ENCODE measurements at places on chromosomes 2 and 18.

- DNase-seq, result no peak
Measured at GRCh38 chr2:195706161-195706900, 49.3 kb downstream of the SLC39A10 start.

- no peak for DNase-seq
Measured at GRCh38 chr2:1586251-1586922, 157.9 kb downstream of the PXDN start.

DNA sequence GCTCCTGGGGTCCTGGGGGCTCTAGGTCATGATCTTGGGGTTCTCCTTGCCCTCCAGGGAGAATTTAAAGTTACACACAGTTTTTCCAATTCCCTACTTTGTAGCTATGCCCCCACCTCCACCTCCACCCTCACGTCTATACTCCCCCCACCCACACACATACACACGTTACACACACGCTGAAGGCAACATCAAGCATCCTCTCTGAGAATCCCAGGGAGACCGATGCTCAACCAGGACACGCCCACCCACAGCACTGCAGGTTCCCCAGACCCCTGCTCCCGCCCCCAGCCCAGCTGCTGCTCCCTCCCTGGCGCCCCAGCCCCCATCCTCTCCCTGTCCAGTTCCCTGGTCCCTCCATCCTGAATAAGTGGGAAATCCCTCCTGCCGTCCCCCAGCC, 6.4 kb upstream of the TNS1 start:
- no peak for DNase-seq

GRCh38 chr18:45103319-45104048, 422.8 kb downstream of the SETBP1 start:
- no peak for DNase-seq

DNA sequence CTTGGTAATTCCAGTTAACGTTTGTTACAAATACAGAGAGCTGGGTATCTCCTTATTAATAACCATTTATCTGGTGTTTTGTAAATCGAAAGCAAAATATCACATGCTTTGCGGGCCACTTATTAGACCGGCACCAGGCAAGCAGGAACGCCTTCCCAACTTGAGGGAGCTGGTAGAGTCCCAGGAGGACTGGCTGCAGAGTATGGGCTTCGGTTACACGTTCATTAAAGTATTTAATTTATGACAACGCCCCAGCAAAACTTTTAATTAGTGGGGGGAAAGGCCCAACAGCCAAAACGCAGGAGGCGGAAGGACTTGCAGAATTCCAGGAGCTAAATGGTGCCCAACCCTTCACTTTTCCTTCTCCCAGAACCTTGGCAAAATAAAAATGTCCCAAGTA, 3.7 kb downstream of the SMAD7 start:
- DNase-seq, result peak; percentile 46

- DNase-seq, result peak; percentile 72
Measured at GRCh38 chr2:217918308-217919024, 84.3 kb downstream of the TNS1 start.

DNA sequence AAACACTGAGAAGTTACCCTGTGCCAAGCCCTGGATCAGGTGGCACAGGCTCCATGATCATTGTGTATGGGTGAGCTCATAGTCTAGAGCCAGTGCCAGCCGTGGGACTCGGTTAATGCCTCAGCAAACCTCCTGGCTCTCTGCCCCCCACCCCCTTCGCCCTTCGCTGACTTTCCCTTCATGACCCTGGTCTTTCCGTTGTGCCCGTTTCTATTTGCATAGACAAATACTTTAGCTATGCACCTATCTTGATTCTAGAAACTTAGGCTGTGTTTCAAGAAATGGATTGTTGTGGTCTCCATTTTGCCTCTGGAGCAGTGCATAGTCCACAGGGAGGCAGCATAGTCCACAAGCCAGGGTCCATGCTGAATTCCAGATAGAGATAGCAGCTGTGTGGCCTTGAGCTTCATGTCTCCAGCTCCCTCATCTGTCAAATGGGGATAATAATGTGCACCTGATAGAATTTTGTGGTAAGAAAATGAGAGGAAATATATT, 44.8 kb upstream of the KDM3A start:
- DNase-seq, result peak; percentile 24

DNA sequence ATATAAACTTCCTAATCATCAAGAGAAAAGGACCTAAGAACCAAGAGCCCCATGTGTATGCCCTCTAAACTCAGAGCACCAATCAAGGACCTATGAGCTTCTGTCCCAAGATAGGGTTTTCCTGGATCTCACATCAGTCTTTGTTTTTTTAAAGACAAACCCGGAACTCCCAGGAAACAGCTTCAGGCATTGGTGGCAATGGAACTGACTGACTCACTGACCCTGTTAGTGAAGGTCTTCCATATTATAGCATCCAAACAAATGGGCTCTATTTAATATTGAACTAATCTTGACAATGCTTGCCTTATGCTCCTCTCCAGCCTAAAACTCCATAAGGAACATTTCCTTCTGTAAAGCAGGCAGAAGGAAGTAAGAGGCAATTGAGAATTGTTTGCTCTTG, 63.5 kb upstream of the RPE start:
- no peak for DNase-seq

GRCh38 chr2:31312898-31313297, 78.9 kb downstream of the EHD3 start:
- DNase-seq, result no peak

DNA sequence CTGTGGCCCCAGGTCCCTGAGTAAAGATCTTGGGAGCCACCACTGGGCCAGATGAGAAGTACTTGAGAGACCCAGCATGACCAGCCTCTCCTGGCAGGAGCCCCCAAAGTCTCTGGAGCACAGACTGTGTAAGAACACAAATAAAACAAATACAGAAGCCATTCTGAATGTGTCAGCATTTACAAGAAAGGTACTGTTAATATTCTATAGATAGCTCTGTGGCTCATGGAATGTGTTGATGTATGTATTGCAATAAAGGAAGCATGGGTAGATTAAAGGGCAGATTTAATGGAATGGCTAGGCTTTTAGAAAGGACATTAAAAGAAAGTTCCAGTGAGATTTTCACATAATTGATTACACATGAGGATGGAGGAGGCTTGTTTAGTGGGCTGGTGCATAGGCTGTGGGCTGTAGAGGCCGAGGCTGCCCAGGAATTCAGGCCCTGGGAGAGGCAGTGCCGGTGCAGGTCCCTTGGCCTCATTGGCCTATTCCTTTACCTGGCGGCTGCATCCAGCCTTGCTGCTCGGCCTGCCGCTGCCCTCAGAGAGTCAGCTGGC, 127.7 kb upstream of the DLX2 start:
- DNase-seq, result no peak

DNA sequence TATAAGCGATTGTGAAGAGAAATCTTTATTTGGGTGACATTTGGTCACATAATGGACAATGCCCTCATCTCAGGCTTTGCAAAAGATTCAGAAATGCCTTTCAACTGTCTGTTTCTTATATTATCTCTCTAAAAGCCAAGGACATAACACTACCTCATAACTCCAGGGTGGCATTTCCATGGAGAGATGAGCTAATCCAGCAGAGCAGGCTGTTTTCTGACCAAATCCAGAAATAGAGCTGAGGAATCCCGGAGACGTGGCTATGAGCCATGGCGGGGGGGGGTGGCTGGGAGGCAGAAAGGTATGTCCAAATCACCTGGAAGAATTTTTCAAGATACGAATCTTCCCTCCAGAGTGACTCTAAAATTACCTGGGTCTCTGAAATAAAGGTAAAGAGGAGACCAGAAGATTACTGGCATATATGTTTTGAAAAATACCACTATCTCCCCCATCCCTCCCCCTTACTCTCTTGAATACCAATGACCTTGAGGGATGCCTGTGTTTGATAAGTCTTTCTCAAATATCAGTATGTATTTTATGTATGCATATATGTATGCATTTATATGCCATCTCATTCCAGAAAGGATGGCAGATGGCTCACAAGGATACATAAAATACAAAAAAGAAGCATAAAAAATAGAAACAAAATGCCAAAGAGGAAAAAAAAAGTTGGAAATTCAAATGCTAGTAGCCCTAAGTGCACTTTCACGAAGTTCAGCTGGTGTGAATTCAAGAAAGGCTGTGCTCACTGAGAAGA, 296.0 kb upstream of the MGAT5 start:
- DNase-seq, result no peak

GRCh38 chr2:75709297-75709696, 1.4 kb downstream of the GCFC2 start:
- DNase-seq, result no peak

DNA sequence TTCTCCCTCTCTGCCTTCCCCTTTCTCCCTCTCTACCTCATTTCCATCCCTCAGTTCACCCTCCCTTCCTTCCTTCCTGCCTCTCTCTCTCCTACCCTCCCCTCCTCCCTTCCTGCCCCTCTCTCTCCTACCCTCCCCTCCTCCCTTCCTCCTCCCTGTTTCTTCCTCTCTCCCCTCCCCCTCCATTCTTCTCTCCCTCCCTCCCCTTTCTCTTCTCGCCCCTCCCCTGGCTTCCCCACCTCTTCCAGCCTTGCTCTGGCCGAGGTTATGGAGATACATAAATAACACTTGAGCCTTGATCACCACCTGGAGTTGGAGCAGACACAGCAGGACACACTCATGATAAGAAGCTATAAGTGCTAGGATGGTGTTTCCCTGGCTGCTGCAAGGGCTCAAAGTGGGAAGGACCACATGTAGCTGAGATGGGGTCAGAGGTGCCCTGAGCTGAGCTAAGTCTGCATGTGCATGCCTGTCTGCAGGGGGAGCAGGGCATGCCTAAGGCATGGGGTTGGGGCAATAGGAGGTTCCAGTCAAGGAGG, 326.1 kb upstream of the HS6ST1 start:
- DNase-seq, result no peak

- peak; percentile 57 for DNase-seq
Measured at GRCh38 chr18:58671632-58672564, 633 bp downstream of the MALT1 start.

DNA sequence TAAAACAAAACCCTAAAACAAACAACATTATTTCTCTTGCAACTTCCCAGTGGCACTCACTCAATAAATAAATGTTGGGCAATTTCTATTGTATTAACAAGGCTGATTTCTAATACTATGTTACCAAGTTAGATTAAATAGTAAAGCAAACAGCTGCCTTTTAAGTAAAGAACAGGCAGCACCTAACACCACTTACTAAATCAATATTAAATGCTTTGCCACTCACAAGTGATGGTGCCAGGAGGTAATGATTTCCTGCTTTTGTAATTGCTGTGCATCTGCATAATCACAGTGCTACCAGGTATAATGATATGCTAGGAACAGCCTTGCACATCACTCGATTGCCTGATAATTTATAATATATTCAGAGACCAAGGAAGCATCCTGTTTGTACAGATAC, 276.5 kb downstream of the NBAS start:
- DNase-seq, result no peak

GRCh38 chr2:235990344-235990743, 177.8 kb downstream of the GBX2 start:
- DNase-seq, result peak; percentile 87

GRCh38 chr18:62885804-62886203, 170.5 kb downstream of the PHLPP1 start:
- no peak for DNase-seq

DNA sequence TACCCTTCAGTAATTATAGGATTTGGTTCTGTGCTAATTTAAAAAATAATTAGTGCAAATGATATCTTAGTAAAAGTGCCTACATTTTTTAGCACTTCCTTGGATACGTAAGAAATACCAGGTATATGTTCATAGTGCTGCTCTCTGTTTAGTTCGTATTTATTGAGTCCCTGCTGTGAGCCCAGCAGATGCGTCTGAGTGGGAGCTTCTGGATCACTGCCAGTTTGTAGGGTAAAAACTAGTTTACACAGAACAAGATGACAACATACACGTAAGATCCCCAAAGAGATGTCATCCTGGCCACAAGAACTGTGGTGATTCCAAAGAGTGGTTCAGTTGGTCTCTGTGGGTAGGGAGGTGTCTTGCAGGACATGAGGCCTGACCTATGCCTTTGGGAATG, 103.2 kb downstream of the CTIF start:
- no peak for DNase-seq

DNA sequence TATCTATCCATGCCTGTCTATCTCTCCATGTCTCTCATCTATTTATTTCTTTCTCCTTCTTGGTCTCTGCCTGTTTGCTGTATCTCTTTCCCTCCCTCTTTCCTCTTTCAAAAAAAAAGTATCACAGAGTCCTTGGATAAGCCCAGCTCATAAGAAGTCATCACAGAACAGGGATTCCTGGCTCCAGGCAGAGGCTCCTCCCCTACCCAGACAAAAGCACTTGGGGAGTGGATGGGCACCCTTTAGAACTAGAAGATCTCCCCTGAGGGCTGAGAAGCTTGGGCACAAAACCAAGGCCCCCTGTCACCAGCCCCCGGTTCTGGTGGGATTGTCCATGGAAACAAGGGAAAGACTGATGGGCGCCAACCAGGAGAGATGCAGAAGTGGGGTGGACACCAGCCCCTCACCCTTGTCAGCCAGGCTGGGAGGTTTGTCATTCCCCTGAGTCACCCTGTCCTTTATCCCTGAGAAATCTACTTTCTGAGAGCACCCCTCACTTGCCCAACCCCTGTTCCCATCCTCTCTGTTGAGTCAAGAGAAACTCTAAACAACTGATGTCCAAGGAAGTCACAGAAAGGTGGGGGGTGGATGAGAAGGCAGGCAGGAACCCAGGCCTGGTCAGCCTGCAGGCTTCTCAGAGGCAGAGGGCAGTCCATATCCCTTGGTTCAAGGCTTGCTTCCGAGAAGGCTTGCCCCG, 127.1 kb downstream of the TNS1 start:
- no peak for DNase-seq

DNA sequence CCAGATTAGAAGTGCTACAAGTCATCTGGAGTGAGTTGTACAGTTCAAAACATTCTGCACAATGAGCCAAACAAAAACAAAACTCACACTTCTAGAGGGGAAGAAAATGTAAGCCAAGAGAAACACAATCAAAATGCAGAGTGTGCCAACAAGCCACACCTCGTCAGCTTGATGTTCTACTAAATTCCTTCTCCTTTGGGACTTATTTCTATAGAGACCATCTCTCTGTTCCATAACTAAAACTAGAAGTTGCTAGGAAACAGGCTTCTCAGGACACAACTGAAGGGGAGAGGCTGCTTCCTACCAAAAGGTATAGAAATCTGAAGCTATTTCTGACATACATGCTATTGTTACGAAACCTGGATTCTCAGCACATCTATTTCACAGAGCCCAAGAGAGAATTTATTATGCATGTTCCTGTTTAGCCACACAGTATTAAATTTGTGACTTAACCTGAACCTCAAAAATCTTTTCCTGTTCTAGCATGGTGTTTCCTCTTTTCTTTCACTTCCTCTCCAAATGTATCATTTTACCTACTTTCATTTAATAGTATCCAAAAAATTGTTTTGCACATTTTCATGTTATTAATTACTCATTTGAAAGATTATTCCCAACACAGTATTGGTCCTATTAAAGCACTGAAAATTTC, 211.4 kb upstream of the CCDC150 start:
- no peak for DNase-seq

- DNase-seq, result no peak
Measured at GRCh38 chr2:189541591-189541990, 39.0 kb downstream of the SLC40A1 start.

- DNase-seq, result no peak
Measured at GRCh38 chr2:39479696-39480095, 42.6 kb upstream of the MAP4K3 start.

DNA sequence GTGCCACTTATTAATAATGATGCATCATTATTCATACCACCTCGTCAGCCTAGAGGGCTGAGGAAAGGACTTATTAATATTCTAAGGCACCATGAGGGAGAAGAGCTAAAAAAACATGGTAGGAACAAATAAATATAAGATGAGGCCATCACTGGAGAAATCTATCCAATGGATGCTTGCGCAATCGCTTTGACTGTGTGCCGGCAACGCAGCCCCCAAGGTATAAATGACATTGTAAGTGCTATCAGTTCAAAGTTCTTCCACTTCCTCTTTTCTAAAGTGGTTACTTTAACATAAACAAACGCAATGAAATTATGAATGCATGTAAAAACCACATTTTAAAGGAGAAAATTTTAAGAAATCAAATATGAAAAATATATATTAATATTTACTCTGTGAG, 164.6 kb downstream of the EIPR1 start:
- no peak for DNase-seq
